Thymus (tissue), 14 donors: ENCODE measurements at places on chromosomes 2 and 18. TPM values are rescaled to one million over a fixed set of nuclear protein-coding genes. Genes with fewer than 3 reads are reported as not detected.
A peak's percentile ranks its signal among the peaks of the same experiment; 100 is the strongest.

DNA sequence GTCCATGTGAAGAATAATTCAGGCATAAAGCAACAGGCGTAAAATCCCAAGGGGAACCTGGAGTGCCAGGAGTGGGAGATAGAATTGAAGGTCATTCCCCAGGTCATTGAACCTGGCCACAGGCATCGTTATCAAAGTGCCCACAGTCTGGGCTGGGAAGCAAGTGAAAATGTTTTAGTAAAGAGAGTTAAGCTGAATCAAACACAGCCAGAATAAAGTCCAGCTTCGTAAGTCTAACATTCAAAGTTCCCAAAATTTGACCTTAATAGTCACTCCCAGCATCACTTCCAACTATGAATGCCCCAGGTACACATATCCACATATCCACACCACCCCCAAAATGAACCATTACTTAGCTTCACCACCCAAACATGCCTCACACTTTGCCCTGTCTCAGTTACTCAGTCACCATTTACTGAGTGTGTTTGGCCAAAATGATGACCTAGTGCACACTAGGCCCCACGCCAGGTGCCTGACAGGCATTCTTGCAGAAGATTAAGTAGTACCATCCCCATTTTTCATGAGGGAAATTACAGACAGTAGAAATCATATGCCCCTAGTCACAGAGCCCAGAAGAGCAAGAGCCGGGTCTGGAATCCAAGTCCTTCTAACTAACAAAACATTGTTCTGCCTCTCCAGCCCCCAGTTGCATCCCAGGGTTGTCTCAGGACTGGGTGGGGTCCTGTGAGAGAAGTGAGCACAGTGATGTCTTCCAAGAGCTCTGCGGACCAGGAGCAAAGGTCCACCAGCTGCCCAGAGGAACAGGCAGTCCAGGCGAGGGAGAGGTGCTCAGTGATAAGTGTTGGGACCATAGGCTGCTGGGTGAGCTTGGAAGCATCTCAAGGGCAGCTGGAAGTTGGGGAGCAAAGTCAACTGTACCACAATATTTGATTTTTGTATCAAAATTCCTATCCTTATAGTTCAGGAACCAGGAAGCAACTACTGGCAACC lies 65.2 kb upstream of the MYCN start:
- H3K27me3 ChIP-seq = no peaks in the 10 kb centered on the region
- H3K4me1 ChIP-seq = no peaks in the 10 kb centered on the region
- no peaks in the 10 kb centered on the region for H3K36me3 ChIP-seq

- no peaks in the 10 kb centered on the region for H3K36me3 ChIP-seq
- H3K4me3 ChIP-seq = no peak overlapping the region
- no peak for DNase-seq
- no peaks in the 10 kb centered on the region for H3K27me3 ChIP-seq
Measured at GRCh38 chr18:38038242-38038641, 472.6 kb upstream of the CELF4 start.

DNA sequence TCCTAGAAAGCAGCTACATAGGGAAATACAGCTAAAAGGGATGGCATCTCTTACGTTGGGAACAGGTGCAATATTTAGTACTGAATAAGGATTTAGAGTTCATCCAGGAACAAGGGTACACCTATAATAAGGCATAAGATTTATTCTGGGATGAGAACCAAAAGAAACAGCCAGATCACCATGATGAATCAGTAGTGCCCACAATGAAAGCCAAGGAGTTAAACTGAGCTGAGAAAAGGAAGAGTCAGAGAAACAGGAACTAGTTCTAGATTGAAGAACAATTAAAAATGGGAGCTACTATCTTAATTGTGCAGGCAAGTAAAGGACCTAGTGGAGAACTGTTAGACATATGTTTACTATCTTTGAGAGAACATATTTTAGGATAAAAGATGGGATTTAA lies 692.3 kb downstream of the LRP1B start:
- no peak overlapping the region for H3K4me3 ChIP-seq
- H3K27me3 ChIP-seq = no peaks in the 10 kb centered on the region
- no peaks in the 10 kb centered on the region for H3K4me1 ChIP-seq

DNA sequence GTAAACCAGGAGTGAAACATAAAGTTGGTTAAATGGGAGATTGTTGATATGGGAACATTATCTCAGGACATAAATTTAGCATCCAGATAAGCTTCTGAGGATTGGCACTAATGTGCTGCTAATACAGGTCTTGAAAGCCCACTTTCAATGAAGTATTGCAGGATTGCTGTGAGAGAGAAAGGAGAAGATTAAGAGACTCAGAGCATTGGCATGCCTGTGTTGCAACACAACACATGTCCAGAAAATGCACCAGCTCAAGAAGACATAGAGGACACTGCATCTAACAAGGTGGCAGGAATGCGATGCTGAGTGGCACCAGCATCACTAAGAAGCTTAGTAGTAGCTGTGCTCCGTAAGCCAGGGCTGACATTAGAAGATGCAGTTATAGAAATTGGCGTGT lies 728.9 kb downstream of the SUCLG1 start:
- no peak for DNase-seq
- no peaks in the 10 kb centered on the region for H3K27me3 ChIP-seq
- H3K36me3 ChIP-seq = no peaks in the 10 kb centered on the region
- H3K4me1 ChIP-seq = no peaks in the 10 kb centered on the region
- no peak overlapping the region for H3K27ac ChIP-seq
- H3K4me3 ChIP-seq = no peak overlapping the region

GRCh38 chr18:11019295-11020105 lies 129.9 kb downstream of the PIEZO2 start:
- no peaks in the 10 kb centered on the region for H3K27me3 ChIP-seq
- no peak overlapping the region for H3K4me3 ChIP-seq
- H3K36me3 ChIP-seq = no peaks in the 10 kb centered on the region
- H3K4me1 ChIP-seq = no peaks in the 10 kb centered on the region
- DNase-seq = no peak

DNA sequence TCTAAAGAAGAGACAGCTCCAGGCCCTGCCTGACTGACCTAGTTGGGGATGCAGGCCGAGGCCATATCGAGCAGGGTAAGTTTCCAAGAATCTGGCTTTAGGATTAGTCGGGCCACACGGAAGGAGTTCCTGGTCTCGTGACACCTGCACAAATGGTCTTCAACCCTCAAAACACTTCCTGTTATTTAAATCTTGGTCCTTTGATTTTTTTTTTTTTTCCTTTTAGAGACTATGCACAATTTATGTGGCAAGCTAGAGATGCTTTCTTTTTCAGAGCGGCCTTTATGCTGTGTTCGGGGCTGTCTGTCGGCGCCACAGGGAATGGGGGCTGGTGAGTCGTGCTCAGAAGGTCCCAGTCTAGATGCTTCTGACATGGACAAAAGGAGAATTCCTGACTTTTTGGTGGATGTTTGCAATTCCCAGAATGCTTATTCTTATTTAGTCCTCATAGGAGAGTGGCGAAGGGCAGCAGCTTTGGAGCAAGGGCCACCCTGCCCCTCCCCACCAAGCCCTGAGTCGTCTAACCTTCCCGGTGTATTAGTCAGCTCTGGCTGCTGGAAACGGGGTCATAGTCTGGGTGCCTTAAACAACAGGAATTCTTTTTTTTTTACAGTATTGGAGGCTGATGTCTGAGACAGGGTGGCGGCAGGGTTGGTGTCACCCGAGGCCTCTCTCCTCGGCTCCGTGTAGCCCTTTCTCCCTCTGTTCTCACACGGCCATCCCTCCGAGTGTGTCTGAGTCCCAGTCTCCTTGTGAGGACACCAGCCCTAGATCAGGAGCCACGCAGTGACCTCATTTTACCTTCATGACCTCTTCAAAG lies 27.4 kb downstream of the HPCAL1 start:
- DNase-seq = peak; percentile 30
- H3K27ac ChIP-seq = peak overlapping the region; percentile 82
- peaks cover 44% of the 10 kb centered on the region for H3K4me1 ChIP-seq
- H3K4me3 ChIP-seq = peak overlapping the region; percentile 37
- no peaks in the 10 kb centered on the region for H3K27me3 ChIP-seq
- H3K36me3 ChIP-seq = no peaks in the 10 kb centered on the region

- no peak overlapping the region for H3K4me3 ChIP-seq
- H3K36me3 ChIP-seq = no peaks in the 10 kb centered on the region
- H3K4me1 ChIP-seq = peaks cover 14% of the 10 kb centered on the region
- H3K27ac ChIP-seq = no peak overlapping the region
Measured at GRCh38 chr2:62409442-62409841, 96.6 kb downstream of the TMEM17 start.

DNA sequence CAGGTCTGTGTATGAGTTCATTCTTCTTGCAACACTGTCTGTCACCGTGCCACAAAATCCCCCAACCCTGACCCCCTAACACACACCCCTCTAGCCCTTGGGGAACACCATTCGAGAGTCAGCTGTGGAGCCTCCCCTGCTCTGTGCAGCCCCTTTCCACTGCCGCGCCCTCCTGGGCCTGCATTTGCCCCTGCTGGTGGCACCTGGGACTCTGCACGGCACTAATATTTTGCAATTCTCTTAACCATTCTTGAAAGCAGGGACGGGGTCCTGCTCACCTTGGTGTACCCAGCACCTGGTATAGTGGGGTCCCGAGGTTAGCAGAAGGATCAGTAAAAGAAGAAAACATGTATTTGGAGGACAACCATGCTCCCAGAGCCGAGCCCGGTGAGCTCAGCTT lies 124.0 kb downstream of the HDAC4 start:
- DNase-seq = no peak
- peaks cover 86% of the 10 kb centered on the region for H3K4me1 ChIP-seq
- no peak overlapping the region for H3K4me3 ChIP-seq
- no peak overlapping the region for H3K27ac ChIP-seq
- peaks cover 14% of the 10 kb centered on the region for H3K36me3 ChIP-seq
- no peaks in the 10 kb centered on the region for H3K27me3 ChIP-seq

DNA sequence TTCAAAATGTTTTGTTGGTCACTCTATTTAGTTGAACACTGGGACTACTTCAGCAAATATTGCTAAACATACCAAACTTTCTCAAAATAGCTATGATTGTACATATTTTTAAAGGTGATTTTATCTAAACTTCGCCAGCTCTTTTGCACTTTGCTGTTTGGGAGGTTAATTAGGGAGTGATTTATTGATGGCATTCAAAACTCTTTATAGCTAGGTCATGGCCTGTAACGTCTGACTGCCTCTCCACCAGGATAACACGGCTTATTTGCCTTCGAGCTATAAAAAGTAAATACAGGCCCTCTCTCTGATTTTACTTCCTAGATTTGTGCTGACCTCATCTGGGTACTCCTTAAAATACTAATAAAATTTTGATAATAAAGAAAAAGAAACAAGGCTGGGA lies 931.9 kb downstream of the DCDC2C start:
- no peaks in the 10 kb centered on the region for H3K36me3 ChIP-seq
- DNase-seq = no peak
- no peaks in the 10 kb centered on the region for H3K27me3 ChIP-seq
- no peak overlapping the region for H3K27ac ChIP-seq
- H3K4me1 ChIP-seq = no peaks in the 10 kb centered on the region
- no peak overlapping the region for H3K4me3 ChIP-seq

DNA sequence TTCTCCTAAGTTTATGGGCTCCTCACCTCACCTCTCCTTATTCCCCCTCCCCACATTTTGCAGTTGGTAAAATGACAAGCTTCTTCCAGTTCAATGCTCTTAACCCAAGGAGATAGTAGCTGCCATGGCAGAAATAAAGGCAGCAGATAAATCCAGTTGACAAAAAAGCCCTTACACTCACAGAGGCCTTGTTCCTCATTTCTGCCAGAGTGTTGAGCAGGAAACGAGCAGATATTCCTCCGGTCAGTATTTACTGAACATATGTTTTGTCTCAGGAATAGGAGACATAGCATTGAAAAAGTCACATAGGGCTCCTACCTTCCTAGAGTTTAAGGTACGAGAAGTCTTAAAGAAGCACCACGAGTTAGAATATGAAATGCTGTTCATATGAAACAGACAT lies 493.7 kb upstream of the TNP1 start:
- no peaks in the 10 kb centered on the region for H3K36me3 ChIP-seq
- H3K27me3 ChIP-seq = no peaks in the 10 kb centered on the region
- no peak overlapping the region for H3K4me3 ChIP-seq
- H3K4me1 ChIP-seq = no peaks in the 10 kb centered on the region
- no peak for DNase-seq

GRCh38 chr18:11995445-11996189 lies 14.3 kb downstream of the IMPA2 start:
- peaks cover 13% of the 10 kb centered on the region for H3K4me1 ChIP-seq
- peak overlapping the region; percentile 21 for H3K27ac ChIP-seq
- H3K36me3 ChIP-seq = no peaks in the 10 kb centered on the region
- H3K27me3 ChIP-seq = no peaks in the 10 kb centered on the region
- no peak overlapping the region for H3K4me3 ChIP-seq

- no peak overlapping the region for H3K27ac ChIP-seq
- H3K4me1 ChIP-seq = no peaks in the 10 kb centered on the region
- H3K4me3 ChIP-seq = no peak overlapping the region
- H3K27me3 ChIP-seq = no peaks in the 10 kb centered on the region
- no peak for DNase-seq
- no peaks in the 10 kb centered on the region for H3K36me3 ChIP-seq
Measured at GRCh38 chr2:16438613-16439321, 226.9 kb downstream of the CYRIA start.

DNA sequence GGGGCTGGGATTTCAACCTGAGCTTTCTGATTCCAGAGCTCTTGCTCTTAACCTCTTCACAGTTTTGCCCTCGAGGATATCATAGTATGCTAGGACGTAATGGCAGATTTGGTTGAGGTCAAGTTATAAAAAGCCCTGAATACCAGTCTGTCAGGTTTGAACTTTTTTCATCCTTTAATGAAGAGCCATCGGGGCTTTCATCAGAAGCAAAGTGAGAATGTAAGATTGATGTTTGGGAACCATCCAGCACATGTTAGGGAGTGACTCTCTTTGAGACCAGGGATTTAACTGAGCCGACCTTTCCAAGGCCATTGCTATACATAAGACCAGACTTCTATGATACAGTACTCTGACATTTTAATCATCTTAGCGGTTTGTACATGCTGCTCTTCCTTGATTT lies 142.5 kb downstream of the TTC27 start:
- DNase-seq = no peak
- no peaks in the 10 kb centered on the region for H3K36me3 ChIP-seq
- no peaks in the 10 kb centered on the region for H3K4me1 ChIP-seq
- no peak overlapping the region for H3K4me3 ChIP-seq
- no peak overlapping the region for H3K27ac ChIP-seq

DNA sequence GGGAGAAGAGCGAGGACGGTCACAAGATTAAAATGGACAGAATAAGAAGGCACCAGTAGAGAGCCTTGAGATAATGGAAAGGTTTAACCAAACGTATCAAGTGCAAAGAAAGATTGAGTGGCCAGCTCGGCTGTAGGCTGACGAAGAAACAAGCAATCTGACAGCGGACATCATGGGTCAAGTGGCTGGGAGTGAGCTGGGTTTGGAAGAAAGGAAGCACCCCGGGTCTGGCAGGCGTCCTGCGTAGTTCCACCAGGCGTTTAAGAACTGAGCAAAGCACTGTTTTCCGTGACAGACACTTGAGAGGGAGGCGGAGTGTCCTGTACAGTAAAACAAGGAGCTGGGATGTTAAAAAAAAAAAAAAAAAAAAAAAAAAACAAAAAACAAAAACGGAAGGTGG lies 27.1 kb downstream of the DAPL1 start:
- no peaks in the 10 kb centered on the region for H3K36me3 ChIP-seq
- H3K4me1 ChIP-seq = no peaks in the 10 kb centered on the region
- DNase-seq = no peak
- H3K4me3 ChIP-seq = no peak overlapping the region

GRCh38 chr2:44362207-44363015 lies 664 bp downstream of the CAMKMT start:
- DNase-seq = peak; percentile 60
- H3K4me1 ChIP-seq = peaks cover 11% of the 10 kb centered on the region
- peak overlapping the region; percentile 83 for H3K27ac ChIP-seq

IL36G gene
- total RNA-seq = 0.24 TPM

CABYR gene
- 1.4 TPM for total RNA-seq

MLPH gene
- 0.24 TPM for total RNA-seq

CPSF3 gene
- 51.3 TPM for total RNA-seq
